ENCODE measurements at places on chromosomes 3 and 15.

DNA sequence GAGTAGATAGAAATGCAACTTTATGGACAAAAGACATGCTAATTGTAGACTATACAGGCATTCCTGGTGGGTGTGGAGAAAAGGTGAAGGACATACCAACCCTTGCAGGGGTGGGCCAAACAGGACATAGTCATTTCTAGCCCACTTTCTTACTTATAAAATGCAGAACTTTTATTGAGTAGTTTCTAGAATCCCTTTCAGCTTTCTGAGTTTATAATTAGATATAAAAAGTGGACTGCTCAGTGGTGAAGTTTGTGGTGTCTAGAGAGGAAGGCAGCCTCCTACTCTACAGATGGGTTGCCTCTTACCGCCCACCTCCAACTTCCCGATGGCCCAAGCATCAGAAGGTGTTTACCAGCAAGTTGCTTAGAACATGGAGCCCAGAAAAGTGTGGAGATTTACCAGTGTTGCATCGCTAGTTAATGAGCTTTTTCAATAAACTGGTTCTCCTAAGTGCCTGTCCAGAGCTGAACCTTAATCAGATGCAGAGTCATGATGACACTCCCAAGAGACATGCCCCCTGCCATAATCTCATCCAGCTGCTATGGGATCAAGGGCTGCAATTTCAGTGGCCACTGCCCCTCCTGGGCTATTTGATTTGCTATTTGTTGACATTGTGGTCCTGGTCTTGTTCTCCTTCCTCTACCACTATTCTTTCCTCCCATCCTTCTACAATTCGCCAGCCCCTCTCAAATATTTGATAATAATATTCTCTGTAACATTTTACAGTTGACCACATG lies 77.5 kb upstream of the STRIT1 start:
- no peak for DNase-seq

- no peak for DNase-seq
These were observed 32.0 kb downstream of the TM4SF4 start for GRCh38 chr3:149506540-149506939.

GRCh38 chr15:48896869-48897814 lies 19.2 kb downstream of the EID1 start:
- DNase-seq: no peak

GRCh38 chr3:102207151-102207571 lies 227.7 kb upstream of the ZPLD1 start:
- no peak for DNase-seq

Data from KG1 (cell line).